ENCODE measurements at places on chromosomes 16 and 17.

DNA sequence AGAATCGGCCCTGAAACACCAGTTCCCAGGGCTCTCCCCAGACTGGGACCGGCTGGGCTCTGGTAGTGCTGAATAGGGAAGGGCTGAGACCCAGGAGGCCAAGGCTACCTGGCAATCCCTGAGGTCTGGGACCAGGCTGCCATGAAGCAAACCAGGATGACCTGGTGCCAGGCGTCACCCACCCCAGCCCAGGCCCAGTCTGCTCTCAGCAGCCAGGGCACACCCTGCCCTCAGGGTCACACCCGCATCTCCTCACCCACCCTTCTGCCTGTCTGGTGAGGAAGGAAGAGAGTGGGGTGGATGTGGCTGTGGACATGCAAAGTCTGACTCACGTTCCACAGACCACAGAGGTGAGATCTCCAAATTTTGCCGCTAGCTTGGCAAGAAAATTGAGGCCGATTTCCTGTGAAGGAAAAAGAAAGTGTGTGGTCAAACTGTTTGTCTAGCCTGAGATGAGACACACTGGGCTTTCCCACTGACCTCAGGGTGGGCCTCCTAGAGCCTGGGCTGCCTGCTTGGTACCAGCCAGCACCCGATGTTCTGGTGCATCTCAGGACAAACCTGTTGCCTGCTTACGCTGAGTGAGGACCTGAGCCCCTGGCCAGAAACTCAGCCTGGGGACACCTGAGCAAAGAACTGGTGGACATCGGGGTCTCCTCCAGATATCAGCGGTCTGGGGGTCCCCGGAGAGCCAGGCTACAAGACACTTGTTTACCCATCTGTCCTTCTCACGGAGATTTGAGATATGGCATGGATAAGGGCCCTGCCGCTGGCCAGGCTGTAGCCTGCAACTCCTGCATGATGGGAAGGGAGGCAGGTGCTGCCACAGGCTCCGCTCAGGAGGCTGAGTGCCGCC is 6.3 kb upstream of the RAB37 start:
- DNase-seq: no peak

- DNase-seq: no peak
Observed at GRCh38 chr16:87435372-87436224, 43.5 kb downstream of the MAP1LC3B start.

- no peak for DNase-seq
Observed at GRCh38 chr17:68853439-68853838, 101.8 kb downstream of the ABCA8 start.

- DNase-seq: no peak
Observed at GRCh38 chr16:63005356-63005755, 969.1 kb upstream of the CDH8 start.

GRCh38 chr16:78184238-78185183 is 85.1 kb downstream of the WWOX start:
- DNase-seq: no peak

Data from effector CD8-positive, alpha-beta T cell (primary cell).